ENCODE measurements at places on chromosomes 12 and 14.

GRCh38 chr12:95168746-95169145 is 48.5 kb downstream of the FGD6 start:
- DNase-seq: no peak

- no peak for DNase-seq
Measured at GRCh38 chr14:61561657-61562276, 133.5 kb upstream of the HIF1A start.

GRCh38 chr14:82328442-82328841 is 794.8 kb upstream of the SEL1L start:
- no peak for DNase-seq

GRCh38 chr12:34208331-34209258 is 186.3 kb downstream of the ALG10 start:
- no peak for DNase-seq

DNA sequence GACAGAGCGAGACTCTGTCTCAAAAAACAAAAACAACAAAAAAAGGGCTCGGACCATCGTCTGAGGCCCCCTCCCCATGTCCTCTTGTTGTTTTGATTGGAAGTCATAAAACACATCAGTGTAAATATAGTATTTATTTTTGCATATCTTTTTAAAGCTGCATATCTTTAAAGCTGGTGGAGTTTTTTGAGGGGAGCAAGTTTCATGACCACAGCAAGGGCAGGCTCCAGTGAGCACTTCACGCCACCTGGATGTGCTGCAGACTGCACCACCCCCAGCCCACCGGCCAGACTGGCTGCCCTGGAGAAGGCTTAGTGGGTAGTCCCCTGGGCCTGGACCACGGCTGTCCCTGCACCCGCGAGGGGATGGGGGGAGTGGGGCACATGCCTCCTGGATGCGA is 11.9 kb upstream of the BCL7A start:
- DNase-seq: no peak

GRCh38 chr12:53958128-53958527 is 3.4 kb downstream of the HOXC12 start:
- no peak for DNase-seq

GRCh38 chr14:74955229-74956026 is at the start of gene PGF:
TSS of gene PGF (minus strand) at chr14:74955597. CDS start at chr14:74955242, 355 bp downstream.
- DNase-seq: no peak

GRCh38 chr12:93041416-93041815 is 112.3 kb upstream of the EEA1 start:
- no peak for DNase-seq

DNA sequence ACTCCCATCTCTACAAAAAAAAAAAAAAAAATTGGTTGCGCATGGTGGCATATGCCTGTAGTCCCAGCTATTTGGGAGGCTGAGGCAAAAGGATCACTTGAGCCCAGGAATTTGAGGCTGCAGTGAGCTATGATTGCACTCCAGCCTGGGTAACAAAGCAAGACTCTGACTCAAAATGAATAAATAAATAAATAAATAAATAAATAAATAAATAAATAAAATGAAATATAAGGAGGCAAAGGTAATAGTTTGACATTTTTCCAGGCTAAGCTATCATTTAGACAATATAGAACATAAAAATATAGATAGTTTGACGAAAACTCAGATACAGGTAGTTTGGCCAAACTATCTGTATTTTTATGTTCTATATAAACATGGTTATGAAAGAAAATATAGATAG is 40.5 kb downstream of the ZCRB1 start:
- DNase-seq: no peak

DNA sequence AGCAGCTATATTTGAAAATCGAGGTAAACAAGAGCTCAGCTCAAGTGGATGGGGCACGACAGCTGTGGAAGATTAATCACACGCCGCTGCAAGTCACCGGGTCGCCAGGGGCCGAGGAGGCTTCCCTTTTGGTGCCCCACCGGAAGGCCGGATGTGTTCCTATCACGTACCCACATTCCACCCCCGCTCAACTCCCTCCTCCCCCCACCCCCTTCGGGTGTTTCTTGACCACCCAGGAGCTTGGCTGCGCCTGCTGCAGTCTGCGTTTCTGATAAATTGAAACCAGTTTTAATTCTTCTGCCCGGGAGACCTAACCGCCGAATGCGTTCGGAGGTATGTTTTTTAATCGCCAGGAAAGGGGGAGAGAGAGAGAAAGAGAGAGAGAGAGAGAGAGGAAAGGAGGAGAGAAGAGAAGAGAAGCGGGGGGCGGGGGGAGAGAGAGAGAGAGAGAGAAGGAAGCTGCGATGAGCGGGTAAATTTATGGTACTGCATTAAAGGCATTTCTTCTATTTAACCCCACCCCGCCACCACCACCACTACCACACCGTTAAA is 1.8 kb downstream of the SLC8A3 start:
- no peak for DNase-seq

DNA sequence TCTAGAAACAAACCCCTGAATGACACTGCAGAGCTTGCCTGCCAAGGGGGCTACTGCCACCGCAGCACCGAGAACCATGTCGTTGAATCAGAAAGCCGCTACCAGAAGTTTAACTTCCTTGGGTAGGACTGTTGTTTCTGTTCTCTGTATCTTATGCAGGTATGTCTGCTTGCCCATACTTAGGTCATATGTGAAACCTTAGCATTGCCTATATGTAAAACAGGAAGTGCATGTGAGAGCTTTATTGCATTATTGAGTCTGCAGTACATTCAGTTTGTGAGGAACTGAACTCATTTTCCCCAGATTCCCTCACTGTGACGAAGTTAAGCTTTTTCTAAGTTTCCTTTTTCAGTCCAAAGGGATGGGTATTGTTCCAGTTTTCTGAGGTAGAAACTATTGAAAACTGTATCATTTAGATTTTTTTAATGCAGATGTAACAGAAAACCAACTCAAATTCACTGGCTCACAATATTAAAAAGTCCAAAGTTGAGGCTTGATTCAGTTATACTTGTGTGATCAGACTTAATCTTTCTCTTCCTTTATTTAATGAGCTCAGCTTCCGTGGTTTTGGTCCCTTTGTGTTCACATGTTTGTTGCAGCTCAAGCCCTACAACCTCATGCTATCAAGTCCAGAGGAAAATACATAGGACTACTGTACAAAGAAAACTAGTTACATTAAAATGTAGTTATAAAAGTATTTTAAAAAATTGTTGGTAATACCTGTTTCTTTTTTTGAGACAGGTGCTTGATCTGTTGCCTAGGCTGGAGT is 6.9 kb downstream of the FBXO34 start:
- no peak for DNase-seq

- no peak for DNase-seq
Measured at GRCh38 chr14:100749967-100750597, 23.4 kb downstream of the DLK1 start.

GRCh38 chr12:55931780-55932550 is 1.0 kb downstream of the DGKA start:
- no peak for DNase-seq

GRCh38 chr12:97312570-97313135 is 150.0 kb upstream of the RMST start:
- no peak for DNase-seq
